ENCODE measurements at places on chromosomes 4 and X. TPM values are rescaled to one million over a fixed set of nuclear protein-coding genes. Genes with fewer than 3 reads are reported as not detected.

The CTSO gene
- total RNA-seq: 0.23 TPM

DNA sequence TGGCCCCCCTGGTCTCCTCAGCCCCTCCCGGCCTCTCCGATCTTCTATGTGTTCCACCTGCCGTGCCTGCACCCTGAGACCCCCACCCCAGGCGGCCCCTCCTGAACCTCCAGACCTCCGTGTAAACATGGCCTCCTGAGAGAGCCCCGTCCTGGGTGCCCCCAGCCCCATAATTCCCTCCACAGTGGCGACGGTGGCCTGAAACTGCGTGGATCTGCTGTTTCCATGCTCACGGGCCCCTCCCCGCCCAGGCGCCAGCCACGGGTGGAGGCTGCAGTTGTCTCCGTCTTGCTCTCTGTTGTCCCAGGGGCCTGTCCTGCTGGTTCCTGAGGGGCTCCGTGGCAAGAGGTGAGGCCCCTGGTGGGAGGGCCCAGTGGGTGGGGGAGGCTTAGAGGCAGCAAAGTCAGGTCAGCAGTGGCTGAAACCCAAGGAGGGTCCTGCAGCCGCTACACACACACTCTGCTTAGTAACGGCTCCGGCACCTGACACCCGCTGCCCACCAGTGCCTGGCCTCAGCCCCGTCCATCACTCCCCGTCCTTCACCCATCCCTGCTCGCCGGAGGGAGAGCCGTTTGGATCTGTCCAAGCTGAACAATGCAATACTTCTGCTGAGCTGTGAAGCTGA lies 75.8 kb downstream of the FAM53A start:
- DNase-seq: no peak

GRCh38 chr4:82801910-82802521 lies 3.4 kb upstream of the SCD5 start:
- no peak for DNase-seq

DNA sequence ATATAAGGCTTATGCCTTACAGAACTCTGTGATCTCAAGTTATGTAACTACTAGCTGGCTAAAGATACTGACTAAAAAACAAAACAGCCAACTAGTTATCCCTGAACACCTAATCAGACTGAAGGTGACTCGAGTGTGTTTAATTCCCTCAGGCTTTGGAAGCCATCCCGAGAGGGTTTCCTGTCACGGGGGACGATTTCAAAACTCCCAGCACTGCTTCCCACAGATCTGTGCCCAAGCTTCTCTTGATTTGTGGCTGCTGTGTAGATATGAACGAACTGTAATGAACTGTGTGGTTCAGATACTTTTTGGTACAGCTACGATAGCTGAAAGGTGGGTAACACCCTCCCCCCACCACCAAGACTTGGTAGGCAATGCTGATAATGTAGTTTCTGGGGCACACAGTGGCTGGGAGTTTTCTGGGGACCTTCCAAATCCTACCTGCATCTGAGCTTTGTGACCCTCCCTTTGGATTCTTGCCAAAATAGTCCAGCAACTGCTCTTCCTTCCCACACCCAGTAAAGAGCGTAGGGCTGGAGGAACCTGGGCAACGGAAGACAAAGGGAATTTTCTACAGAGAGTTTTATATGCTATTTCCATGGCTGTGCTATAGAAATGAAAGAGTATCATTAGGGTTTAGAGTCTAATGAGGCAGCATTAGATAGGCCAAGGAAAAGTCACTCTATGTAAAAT lies 148.8 kb downstream of the MGST2 start:
- DNase-seq: peak; percentile 33

- no peak for DNase-seq
Measured at GRCh38 chr4:87565746-87566145, 36.6 kb upstream of the SPARCL1 start.

GRCh38 chrX:41480508-41481260 lies 33.5 kb downstream of the NYX start:
- DNase-seq: no peak

GRCh38 chr4:119721878-119722277 lies 93.3 kb upstream of the PDE5A start:
- DNase-seq: no peak

The L1CAM gene
- total RNA-seq: 14.7 TPM

DNA sequence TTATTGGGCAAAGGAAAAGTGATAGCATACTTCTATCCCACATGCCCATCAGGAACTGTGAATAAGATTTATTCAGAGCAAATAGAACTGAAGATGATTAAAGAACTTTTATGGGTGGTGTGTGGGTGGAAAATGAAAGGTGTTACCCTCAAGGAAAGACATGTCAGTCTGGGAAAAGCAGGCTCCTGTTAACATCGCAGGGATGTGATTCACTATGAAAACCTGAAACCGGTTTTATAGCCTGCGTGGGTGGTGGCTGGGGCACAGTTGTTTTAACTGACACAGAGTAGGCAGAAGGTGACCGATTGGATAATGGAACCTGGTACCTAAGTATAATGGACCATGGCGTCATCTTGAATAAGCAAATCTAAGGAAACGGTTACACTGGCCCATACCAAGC lies 61.3 kb upstream of the CASK start:
- DNase-seq: no peak

DNA sequence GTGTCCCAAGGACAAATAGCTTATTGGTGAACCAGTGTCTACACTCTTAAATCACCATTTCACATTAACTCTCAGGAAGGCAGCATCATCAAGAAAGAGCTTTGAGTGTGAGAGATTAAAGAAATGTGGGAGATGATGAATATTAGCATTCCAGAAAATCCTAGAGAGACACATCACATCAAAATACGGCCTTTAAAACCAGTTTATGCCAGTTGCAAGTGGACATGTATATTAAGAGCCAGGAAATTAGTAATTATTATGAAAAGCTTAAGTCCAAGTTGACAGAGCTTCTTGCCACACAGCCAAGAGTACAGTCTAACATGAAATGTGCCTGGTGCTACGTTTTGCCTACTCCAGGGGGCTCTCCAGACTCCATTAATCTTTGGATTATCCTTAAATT lies 503.0 kb upstream of the BOD1L1 start:
- no peak for DNase-seq

DNA sequence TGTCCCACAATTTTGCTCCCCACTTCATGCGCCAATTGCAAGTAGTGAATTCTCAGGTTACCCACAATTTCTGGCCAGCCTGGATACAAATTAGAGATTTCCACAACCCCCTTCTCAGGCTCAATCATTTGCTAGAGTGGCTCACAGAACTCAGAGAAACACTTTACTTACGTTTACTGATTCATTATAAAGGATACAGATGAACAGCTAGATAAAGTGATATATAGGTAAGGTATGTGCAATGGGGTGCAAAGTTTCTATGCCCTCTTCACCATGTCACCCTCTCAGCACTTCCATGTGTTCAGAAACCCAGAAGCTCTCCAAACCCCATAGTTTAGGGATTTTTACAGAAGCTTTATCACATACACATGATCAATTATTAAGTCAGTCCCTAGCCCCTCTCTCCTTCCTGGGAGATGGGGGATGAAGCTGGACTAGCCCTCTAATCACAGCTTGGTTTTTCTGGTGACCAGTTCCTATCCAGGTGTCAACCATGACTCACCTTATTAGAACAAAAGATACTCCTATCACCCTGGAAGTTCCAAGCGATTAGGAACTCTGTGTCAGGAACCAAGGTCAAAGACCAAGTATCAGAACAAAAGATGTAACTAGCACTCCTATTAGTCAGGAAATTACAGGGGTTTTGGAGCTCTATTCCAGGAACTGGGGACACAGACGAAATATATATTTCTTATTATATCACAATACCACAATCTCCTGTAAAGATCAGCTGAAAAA lies 33.5 kb upstream of the PRRG1 start:
- DNase-seq: no peak

The UGT8 gene
- total RNA-seq: 27.6 TPM

DNA sequence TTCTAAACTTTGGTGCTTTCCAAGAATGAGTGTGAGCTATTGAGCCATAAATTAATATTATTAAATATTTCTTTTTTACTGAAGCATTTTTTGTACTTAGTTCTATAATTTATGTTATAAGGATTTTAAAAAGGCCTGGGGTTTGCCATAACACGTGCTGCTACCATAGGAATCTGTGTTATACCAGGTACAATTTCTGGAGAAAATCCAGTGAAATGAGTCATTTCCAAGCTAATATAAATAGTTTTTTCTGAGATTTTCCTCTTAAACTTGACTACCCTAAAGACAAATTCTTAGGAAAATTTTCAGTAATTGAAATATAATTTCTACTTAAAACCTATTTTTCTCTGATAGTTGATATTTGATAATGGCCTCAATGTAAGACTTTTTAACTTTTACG lies 130.8 kb downstream of the TLL1 start:
- no peak for DNase-seq

GRCh38 chr4:152223600-152223999 lies 312.3 kb downstream of the FBXW7 start:
- DNase-seq: no peak

DNA sequence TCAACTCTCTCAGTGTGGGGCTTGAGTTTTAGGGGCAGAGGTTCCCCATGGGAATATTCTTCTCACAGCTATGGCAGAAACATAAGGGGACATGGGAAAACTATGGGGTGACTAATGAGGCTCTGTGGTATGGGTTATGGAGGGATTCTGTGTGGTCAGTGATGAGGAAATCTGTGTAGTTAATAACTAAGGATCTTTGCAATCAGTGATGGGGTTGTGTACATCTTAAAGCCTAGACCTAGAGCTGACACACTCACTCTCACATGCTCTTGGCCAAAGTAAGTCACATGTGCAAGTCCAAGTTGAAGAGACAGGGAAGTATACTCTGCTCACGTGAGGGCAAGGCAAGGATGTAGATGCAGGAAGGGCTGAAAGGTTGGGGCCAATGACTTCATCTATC lies 86.4 kb upstream of the UXT start:
- DNase-seq: no peak

DNA sequence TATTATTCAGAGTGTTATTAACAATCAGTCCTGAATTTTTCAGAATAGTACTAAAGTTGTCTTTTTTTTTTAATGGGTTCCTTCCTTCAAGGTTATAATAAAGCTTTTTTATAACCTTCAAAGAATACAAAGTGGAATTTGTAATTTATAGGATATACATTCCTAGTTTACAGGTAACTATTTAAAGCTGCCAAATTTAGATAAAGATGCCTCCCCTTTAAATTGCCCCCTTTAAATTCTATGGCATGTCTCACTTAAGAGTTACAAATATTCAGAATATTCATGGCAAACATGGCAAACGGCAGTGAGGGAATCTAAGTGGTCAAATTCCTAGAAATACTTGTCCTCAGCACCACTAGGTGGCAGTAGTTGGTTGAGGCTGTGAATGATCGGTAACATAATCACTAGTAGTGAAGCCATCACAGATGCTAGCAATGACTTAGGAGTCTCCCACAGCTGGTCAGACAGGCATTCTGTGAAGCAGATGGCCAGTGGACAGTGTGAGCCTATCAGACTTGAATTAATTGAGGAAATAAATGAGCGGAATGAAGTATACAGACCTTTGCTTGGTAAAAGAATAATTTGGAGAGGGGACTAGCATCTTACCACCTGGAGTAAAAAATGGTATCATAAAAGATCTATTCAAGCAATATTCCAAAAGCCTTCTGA lies 86.4 kb downstream of the CBR4 start:
- DNase-seq: peak; percentile 86

- peak; percentile 48 for DNase-seq
Measured at GRCh38 chr4:77172336-77172735, 15.3 kb downstream of the CCNG2 start.

GRCh38 chr4:44660396-44660795 lies 9.0 kb upstream of the YIPF7 start:
- no peak for DNase-seq

The ARMCX1 gene
- 71.7 TPM for total RNA-seq

- no peak for DNase-seq
Measured at GRCh38 chrX:152343306-152343705, 107.8 kb downstream of the GABRA3 start.

DNA sequence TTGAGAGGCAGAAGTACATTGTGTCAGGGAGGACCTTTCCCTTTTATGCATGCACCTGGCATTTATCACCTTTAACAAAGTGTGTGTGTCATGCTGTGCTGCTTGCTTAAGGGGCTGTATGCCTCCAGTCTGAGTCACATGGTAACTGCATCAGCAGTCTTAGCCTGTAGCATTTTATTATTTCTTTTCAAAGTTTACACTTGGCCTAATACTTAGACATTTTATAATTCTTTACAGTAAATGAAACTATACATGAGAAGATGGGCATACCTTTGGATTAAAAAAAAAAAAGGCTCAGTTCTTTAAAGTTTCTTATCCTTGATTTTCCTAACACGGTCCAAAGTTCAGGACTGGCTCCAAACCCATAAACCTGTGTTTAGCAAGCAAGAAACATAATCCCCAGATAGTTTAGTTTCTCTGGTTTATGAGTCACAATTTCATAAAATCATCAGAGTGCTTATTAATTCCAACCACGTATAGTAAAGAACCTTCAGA lies 14.6 kb downstream of the NPNT start:
- DNase-seq: no peak

DNA sequence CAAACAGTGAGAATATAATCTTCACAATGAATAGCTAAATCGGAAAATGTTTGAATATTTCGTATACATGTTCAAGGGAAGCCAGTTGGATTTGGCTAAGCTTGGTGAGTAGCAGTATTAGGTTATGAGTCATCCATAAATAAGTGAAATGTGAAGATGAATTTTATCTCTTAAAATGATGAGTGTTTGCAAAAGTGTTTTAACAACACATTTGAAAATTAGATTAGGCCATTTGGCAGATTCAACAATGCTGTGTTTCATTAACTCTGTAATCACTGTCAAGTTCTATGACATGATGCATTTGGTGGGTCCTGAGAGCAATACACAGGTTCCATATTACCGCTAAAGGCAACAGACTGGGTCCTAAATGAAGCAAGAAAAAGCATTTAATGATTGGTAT lies 301.9 kb upstream of the PRPS2 start:
- DNase-seq: no peak

DNA sequence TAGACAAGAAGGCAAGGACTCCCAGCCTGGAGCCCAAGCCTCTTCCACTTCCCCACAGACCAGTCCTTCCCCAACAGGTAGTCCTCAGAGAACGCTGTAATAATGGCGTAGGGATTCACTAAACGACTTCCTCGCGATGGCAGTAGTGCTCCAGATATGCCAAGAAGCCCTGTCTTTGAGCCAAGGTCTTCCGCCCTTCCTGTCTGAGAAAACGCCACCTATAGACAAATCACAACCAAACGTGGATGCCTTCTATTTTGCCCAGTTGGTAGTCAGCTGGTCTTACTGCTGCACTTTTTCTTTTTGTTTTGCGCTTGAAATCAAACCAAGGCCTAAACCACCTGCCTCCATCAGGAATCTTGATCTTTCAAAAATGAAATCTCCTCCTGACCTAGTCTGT lies 203.3 kb downstream of the OR13H1 start:
- DNase-seq: no peak

- DNase-seq: no peak
Measured at GRCh38 chrX:41912923-41913322, 10.4 kb downstream of the CASK start.

The DDIT4L gene
- 7.3 TPM for total RNA-seq

The PAGE5 gene
- total RNA-seq: not detected

Data from SJCRH30 (cell line).